Activated T-cell treated with anti-CD3 and anti-CD28 coated beads for 24 hours (primary cell): ENCODE measurements at places on chromosomes 6 and 20.

DNA sequence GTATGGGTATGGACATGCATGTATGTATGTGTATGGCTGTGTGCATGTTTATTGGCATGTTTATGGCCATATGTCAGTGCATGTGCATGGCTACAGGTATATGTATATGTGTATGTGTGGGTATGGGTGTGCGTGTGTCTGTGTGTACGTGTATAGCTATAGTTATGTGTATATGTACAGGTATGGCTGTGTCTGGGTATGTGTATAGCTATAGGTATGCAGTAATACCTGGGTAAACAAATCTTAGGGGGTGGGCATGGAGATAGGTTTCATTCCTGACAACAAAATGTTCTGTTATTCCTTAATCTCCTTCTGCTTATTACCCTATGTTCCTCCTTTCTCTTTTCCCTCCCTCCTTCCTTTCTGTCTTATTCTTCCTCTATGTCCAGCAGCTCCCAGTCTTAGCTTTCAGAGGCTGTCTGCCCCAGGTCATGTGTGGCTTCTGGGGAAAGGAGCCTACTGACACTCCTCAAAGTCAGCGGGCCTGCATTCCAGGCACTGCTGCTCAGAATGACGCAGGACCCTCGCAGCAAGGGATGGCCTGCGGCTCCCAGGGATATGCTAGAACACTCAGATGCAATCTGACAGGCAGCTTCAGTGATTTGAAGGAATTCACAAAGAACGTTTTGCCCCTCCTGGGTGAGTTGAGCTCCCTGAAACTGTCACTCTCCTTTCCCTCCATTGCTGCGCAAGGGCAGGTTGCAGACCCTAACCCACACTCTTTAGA is 139.3 kb upstream of the PHACTR1 start:
- no peak for DNase-seq

GRCh38 chr20:47071646-47072185 is 177.1 kb downstream of the EYA2 start:
- no peak for DNase-seq

- DNase-seq, result no peak
These were observed 41.1 kb upstream of the BTBD3 start for GRCh38 chr20:11876555-11876954.

- no peak for DNase-seq
These were observed 5.3 kb downstream of the FBXO5 start for GRCh38 chr6:152977556-152977955.

GRCh38 chr20:36632487-36633284 is 13.3 kb downstream of the SLA2 start:
- no peak for DNase-seq

GRCh38 chr20:6142348-6142993 is 19.6 kb upstream of the FERMT1 start:
- peak; percentile 32 for DNase-seq

GRCh38 chr6:160388922-160389321 is 40.7 kb downstream of the SLC22A3 start:
- no peak for DNase-seq

DNA sequence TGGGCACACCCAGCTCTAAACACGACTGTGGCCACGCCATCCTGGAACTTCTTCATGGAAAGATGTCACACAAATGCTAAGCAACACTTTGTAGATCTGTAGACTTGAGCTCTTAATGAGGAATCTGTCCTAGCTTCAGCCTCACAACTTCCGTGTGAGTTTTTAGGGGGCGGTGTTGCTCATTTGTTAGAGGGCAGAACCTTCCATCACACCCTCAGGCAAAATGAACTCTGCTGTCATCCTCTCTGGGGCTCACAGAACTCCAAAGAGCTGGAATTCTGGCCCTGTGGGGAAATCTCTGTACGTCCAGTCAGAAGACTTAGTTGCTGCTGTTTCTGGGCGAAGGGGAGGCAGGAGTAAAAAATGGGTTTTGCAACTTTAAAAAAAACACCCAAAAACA is 49.8 kb downstream of the NRN1 start:
- DNase-seq, result no peak

- DNase-seq, result no peak
These were observed 29.1 kb downstream of the SLC13A3 start for GRCh38 chr20:46622165-46622564.

DNA sequence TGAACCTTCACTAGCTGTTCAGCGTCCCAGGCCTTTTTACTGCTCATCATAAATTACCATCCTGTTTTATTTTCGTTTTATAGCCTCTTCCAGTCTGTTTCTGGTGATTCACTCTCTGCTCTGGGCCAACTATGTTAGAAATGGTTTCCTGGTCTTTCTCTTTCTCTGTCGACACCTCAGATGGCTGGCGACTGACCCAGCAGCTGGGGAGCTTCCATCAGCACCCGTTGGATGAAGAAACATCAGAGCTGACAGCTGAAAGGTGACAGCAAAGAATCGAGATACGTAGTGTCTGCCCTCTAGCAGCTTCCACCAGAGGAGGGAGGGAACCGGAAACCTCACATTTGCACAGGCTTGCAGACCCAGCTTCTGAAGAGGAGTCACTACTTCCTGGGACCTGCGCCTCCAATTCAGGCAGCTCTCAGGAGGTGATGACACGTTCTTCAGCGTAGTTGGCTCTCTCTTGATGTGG is 82.9 kb upstream of the MLN start:
- no peak for DNase-seq

DNA sequence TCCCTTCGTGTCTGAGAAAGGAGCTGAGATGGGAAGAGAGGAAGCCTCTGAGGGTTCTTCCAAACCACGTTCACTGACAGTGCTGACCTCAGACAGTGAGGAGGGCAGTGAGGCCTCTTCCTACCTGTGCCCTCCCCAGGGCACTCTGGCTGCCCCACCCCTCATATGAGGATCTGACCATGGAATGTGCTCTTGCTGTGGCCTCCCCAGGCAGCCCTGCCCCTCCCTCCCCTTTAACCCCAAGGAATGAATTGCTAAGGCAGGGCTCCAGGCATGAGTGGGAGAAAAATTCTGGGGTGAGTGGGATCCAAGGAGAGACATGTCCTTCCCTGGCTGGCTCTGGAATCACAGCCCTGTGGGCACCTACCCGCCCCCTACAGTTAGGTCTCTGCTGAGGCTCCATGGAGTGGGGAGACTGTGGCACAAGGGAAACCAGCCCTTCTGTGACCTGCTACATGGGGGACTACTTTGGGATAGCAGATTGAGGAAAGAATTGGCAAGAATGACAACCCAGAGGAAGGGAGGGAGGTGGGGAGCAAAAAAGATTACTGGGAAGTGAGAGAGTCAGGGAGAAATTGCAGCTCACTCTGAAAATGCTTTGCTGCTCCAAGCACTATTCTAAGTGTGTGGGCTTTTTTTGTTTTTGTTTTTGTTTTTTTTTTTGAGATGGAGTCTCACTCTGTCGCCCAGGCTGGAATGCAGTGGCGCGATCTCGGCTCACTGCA is 29.4 kb downstream of the TNXB start:
- DNase-seq, result no peak

DNA sequence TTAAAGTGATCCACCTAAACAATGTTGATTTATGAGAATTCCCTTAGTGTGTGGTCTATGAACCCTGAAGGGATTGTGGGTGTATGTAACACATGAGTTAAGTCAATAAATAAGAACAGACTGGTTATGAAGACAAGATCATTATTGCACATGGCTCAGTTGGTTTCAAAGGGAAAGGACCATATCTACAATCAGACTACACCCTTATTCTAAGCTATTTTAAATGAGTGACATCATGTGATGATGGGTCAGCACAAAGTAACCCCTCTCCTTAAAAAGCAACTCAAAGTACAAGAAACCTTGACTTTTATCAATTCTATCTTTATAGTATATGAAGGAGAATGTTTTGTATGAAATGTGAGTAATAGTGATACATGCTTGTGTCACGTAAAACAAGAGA is 15.3 kb upstream of the ZSCAN23 start:
- no peak for DNase-seq

GRCh38 chr6:87481931-87482330 is 9.2 kb downstream of the SLC35A1 start:
- DNase-seq, result no peak

DNA sequence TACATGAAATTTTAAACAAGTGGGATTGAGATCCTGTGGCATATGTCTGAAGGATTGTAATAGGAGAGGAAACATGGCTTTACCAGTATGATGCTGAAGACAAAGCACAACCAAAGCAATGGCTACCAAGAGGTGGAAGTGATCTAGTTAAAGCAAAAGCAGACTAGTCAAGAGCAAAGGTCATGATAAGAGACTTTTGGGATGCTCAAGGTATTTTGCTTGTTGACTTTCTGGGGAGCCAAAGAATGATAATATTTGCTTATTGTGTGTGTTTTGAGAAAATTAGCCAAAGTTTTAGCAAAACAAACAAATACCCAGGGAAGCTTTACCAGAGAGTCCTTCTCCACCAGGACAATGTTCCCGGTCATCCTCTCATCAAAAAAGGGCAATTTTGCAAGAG is 20.3 kb downstream of the SLC16A10 start:
- DNase-seq, result no peak

- no peak for DNase-seq
These were observed 1.0 kb upstream of the CUL9 start for GRCh38 chr6:43180985-43181384.

DNA sequence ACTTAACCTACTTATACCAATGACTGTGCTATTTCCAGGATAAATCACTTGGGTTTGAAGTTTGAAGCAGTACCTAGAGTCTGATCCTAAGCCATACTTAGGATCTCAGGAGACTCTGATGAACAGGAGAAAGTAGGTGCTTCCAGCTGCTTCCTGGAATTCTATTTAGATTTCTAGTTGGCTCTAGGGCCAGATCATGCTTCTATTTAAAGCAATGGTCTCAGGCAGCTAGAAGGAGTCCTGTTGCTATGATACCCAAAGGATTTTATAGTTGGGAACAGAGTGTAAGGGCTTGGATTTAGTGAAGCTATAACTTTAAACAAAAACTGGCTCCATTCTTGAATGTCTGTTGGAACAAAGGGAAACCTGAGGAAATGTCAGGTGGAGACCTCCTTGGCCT is 52.4 kb upstream of the TINAG start:
- DNase-seq, result no peak

DNA sequence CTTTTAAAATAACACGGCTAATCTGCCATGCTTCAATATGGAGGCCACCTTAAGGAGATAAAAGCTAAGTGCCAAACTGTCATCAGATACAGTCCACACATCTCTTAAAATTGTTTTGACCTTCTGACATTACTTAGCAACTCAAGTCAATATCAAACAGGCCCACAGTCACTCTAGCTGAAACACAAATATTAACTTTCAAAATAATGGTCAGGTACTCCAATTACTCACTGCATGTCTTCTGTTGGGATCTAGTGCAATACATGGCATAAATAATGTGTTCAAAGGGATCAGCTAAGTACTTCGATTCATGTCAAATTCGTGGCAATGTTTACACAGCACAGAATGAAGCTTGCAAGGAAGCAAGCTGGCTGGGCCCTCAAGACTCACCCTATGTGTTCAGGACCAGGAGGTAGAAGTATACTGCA is 133.9 kb upstream of the BEND6 start:
- no peak for DNase-seq

GRCh38 chr20:63703471-63703975 is 4.3 kb downstream of the ARFRP1 start:
- DNase-seq, result no peak

- DNase-seq, result no peak
These were observed 107.5 kb downstream of the FAXC start for GRCh38 chr6:99241905-99242534.
